Hypothalamus (tissue), 51 donors: ENCODE measurements at places on chromosomes 6 and 20.

- DNase-seq = no peak
Observed at GRCh38 chr6:135286962-135287538, 105.9 kb downstream of the MYB start.

DNA sequence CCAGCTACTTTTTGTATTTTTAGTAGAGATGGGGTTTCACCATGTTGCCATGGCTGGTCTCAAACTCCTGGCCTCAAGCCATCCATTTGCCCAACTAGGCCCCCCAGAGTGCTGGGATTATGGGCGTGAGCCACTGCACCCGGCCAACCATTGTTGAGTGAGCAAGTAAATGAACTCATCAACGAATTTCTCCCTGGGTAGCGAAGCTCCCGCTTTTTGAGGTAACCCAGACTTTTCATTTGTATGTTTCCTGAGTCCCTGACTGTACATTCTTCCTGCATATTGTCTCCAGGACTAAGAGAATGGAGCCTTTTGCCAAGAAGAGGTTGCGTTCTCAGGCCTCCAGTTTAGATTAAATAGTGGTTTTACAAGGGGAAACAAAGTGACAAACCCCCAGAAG, 36.4 kb downstream of the RIPOR3 start:
- DNase-seq = no peak

DNA sequence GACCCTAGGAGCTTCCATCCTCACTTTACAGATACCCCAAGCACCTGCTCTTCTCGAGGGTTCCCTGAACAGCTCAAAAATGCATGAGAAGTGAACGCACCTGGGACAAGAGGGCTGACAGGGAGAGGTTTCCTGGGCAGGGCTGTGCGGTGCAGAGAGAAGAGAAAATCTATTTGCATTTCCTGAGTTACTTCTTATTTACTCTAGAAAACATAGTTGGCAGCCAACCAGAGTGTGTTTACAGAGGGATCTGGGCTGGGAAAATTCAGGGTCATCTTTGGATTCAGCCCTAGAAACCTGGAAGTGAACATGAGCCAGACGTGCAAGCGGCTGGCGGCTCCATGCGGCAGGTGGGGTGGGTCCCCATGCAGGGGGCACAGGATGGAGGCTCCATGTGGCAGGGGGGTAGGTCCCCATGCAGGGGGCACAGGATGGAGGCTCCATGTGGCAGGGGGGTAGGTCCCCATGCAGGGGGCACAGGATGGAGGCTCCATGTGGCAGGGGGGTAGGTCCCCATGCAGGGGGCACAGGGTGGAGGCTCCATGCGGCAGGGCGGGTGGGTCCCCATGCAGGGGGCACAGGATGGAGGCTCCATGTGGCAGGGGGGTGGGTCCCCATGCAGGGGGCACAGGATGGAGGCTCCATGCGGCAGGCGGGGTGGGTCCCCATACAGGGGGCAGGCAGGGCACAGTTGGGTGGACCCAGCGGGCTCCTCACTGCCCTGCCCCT, 342.0 kb downstream of the TAF4 start:
- no peak for DNase-seq

DNA sequence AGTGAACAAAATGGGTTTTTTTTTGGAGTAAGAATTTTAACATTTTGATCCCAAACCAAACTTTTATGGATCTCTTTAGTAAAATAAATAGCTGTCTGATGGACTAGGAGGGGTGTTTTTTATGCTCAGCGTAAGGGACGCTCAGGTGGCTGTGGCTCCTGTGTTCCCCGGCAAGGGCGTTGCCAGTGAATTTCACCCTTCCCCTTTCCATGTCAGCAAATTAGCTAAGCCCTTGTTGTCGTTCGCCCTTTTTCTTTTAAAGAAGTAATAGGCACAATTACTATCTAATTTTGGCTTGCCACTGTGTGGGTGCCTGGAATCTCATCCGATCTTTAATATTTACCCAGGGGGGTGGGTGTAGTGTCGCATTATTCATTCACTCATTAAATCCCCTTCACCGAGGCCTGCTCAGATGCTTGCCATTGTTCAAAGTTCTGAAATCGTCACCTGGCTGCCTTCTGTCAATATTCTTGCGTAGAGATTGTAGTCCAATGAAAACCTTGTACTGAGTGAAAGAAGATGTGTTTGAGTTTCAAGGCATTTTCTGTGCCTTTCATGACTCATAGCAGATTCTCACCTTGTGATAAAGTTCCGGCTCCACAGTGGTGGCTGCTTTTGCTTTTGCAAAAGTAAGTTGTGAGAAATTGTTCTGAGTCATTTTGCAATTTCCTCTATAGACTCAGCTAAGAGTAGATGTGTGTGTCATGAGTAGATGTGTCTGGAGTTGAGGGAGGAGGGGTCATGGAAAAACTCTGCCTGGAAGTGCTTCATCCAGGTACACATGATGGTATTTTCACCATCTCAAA, 40.0 kb upstream of the CLDN20 start:
- DNase-seq = no peak

GRCh38 chr20:32433311-32434021, 75.3 kb downstream of the ASXL1 start:
- DNase-seq = no peak

GRCh38 chr6:134663800-134664535, 285.9 kb downstream of the ALDH8A1 start:
- DNase-seq = no peak

DNA sequence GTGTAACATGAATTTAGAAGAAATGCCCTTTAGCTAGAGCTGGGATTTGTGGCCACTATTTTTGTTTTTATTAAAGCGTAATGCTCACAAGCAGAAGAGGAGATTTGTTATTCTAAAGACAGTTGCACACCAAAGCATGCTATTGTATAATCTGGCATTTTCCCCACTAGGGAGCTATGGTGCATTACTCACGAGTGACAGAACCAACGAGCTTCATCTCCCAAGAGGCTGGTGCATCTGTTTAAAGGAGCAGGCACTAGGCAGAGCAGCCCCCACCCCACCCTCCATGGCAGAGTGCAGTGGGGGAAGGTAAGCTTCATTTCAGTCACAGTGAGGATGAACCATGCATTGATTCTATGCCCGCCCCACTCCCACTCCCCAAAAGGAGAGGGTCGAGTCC, 287.3 kb upstream of the TSHZ2 start:
- no peak for DNase-seq

GRCh38 chr6:8570256-8570920, 135.0 kb upstream of the SLC35B3 start:
- DNase-seq = no peak

GRCh38 chr6:30834646-30835045, 49.7 kb upstream of the DDR1 start:
- no peak for DNase-seq

- no peak for DNase-seq
Observed at GRCh38 chr20:35985806-35986205, 17.4 kb downstream of the CNBD2 start.

GRCh38 chr6:97917369-97917768, 634.4 kb upstream of the MMS22L start:
- DNase-seq = no peak

GRCh38 chr20:35447082-35447789, 8.2 kb upstream of the CEP250 start:
- DNase-seq = peak; percentile 18

DNA sequence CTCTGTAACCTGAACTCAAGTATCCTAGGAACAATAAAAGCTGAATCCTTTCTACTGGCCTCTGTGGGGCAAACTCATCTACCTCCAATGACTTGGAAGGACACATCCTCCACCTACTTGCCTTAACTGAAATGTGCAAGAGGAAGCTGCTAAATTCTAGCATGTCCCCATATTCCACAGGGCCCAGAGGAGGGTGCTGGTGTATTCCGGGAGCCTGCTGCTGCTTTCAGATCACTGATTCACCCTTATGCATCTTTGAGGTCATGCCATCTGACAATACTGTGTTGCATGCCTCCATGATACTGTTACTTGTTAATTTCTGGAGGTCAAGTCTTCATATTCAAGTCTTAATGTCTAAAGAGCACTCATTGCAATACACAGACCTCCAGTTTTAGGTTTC, 40.3 kb downstream of the LYRM4 start:
- no peak for DNase-seq

DNA sequence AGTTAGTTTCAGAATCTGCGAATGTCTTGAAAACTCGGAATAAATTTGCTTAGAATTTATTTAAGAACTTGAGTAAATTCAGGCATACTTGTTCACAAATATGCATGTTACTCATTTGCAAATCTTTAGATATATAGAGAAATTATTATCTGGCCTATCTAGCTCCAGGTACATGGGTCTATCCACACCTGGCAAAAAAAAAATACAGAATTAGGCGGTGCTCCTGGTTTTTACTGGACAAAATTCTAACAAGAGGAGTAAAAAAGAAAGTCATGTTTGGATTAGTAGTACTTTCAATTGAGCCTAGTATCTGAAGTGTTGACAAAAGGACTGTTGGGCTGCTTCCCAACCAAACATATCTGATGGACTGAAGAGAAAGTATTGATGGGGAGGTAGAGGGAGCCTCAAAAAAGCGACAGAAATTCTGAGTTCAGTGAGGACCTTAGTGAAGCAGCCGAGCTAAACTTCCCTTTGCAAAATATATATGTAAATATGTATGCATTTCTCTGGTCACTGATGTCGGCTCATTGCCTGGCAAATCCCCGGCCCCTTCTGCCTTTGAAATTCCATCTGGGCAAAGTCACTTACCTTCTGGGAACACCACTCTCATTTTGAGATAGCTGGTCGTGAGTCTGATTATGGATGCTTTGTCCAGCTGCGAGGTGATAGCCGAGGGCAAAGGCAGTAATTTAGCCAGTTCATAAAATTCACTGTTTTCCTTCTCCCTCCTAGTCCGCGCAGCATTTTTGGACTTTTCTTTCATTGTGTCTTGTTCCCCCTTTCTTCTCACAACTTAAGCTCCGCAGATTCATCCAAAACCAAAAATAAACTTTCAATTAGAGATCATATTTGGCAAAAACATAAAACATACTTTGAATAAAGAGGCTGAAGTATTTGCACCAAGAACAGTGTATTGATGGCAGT, 1.8 kb downstream of the SIM1 start:
- no peak for DNase-seq

DNA sequence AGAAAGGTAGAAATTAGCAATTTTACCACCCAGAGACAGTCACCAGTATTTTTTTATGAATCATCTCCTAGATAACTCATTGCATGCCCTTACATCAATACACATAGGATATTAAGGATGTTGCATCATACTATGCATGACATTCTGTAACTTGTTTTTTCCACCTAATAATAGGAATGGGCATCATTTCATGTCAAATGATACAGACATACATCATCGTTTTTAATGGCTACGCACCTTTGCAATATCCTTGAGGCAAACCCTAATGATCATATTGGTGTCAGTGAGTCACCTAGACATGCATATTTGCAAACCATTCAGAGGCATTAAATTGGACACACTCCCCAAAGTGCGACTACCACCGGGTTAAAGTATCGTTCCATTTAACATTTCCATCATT, 309.7 kb upstream of the AGPAT4 start:
- DNase-seq = no peak

DNA sequence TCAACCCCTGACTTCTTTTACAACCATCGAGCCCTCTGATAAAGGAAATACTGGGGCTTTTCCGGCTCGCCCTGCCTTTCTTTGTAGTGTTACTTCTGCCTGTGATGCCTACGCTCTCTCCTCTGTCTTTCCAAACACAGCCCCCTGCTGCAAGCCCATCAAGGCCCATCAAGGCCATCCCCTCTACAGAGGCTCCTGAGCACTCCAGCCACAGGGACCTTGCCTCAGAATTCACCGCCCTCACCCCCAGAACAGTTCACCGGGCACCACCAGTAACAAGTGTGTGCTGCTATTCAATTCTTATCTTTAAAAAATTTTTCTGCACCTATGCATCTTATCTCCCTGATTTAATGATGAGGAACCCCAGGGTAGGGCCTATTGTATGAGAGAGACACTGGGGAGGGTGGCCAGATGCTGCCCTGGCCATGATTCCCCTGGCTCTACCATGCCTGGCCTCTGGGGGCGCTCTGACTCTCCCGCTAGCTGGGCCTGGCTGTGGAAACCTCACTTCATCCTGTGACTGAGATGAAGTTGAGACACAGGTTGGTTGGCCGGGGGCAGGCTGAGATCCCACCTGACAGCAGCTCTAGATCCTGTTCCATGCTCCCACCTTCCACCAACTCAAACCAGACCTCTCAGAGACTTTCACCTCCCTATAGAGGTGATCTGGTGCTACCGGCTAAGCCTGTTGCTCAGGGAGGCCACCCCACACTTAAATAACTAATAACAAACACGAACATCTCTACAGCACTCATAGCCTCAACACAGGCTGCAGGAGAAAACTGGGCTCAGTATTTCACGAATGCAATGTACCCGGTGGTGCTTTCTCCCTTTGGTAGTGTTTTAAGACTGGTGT, 19.2 kb upstream of the GLP1R start:
- no peak for DNase-seq

DNA sequence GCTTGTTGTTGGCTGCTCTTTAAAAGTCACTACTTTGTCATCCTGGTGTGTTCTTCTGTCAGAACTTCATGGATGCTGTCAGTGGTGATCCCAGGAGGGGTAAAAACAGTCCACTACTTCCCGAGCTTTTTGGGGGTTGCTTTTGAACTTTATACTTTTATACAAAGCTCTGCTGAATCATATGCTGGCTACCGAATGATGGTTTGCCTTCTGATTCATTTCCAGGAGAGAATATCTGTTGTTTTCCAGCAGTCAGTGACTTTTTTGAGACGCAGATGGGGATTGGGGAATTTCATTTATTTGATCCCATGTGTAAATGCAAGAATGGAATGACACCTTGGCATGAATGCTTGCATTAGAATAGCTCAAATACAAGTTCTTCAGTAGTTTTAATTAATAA, 32.7 kb upstream of the COL10A1 start:
- DNase-seq = no peak

GRCh38 chr6:155115893-155116570, 120.9 kb downstream of the TIAM2 start:
- no peak for DNase-seq

DNA sequence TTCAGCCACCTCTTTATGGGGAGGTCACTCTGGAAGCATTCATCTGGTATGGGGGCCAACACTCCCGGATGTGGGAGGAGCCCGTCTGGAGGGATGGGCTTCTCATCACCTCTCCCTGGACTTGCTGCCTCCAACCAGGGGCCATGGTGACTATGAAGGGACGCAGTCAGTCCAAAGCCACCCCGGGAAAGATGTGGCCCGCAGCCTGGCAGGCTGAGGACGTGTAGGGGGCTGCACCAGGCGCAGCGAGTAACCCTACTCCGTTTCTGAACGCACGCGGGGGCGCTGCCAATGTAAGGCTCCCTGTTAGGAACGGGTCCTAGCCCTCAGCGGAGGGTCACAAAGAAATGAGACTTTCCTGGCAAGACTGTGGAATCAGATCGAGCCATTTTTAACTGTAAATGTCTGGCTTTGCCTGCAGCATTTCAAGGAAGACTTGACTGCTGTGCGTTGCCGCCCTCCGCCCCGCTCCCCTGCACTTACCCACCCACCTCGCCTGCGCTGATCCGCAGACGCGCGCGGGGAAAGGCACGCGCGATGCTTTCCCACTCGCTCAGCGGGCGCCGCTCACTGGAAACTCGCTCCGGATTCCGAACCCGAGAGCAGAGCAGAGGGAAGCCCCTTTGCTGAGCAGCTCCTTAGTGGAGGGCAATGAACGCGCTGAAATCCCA, 55.1 kb downstream of the IL20RA start:
- no peak for DNase-seq

GRCh38 chr6:15493437-15494168, 169.2 kb downstream of the DTNBP1 start:
- DNase-seq = no peak

GRCh38 chr6:1498491-1499113, 109.2 kb downstream of the FOXF2 start:
- DNase-seq = no peak
